ENCODE measurements at places on chromosomes 2 and 18.

- DNase-seq, result no peak
- H3K27me3 ChIP-seq, result no peaks in the 10 kb centered on the region
- no peaks in the 10 kb centered on the region for H3K36me3 ChIP-seq
- peaks cover 15% of the 10 kb centered on the region for H3K4me1 ChIP-seq
Measured at GRCh38 chr18:70622622-70623419, 334.0 kb downstream of the SOCS6 start.

DNA sequence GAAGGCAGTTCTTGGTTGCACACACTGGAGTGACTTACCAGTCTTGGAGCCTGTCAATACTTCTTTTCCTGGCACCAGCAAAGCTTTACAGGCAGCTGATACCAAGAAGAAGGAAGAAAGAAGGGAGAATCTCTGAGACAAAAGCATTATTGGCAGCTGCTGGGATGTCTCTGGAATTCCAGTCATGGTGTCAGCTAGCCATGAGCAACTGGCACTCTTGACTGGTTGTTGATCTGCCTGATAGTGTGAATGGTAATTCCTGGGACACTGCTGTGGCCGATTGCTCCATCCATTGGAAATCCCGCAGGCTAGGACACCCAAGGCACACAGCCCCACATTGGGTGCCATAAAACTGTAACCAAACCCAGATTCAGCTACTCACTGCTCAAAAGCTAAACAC is 17.8 kb upstream of the SPAG16 start:
- no peaks in the 10 kb centered on the region for H3K27me3 ChIP-seq
- no peak overlapping the region for H3K4me3 ChIP-seq
- H3K36me3 ChIP-seq, result no peaks in the 10 kb centered on the region
- no peak for DNase-seq
- no peaks in the 10 kb centered on the region for H3K4me1 ChIP-seq

GRCh38 chr18:77522051-77522675 is 272.5 kb downstream of the GALR1 start:
- no peaks in the 10 kb centered on the region for H3K4me1 ChIP-seq
- H3K4me3 ChIP-seq, result no peak overlapping the region
- H3K36me3 ChIP-seq, result no peaks in the 10 kb centered on the region
- H3K27me3 ChIP-seq, result no peaks in the 10 kb centered on the region

GRCh38 chr18:67199993-67200617 is 316.4 kb downstream of the DSEL start:
- H3K27me3 ChIP-seq, result no peaks in the 10 kb centered on the region
- no peak for DNase-seq
- no peaks in the 10 kb centered on the region for H3K4me1 ChIP-seq
- no peaks in the 10 kb centered on the region for H3K36me3 ChIP-seq

- H3K4me1 ChIP-seq, result no peaks in the 10 kb centered on the region
- no peak overlapping the region for H3K27ac ChIP-seq
- DNase-seq, result no peak
- H3K27me3 ChIP-seq, result peaks cover 11% of the 10 kb centered on the region
- no peaks in the 10 kb centered on the region for H3K36me3 ChIP-seq
Measured at GRCh38 chr2:126905991-126906390, 7.3 kb downstream of the TEX51 start.

DNA sequence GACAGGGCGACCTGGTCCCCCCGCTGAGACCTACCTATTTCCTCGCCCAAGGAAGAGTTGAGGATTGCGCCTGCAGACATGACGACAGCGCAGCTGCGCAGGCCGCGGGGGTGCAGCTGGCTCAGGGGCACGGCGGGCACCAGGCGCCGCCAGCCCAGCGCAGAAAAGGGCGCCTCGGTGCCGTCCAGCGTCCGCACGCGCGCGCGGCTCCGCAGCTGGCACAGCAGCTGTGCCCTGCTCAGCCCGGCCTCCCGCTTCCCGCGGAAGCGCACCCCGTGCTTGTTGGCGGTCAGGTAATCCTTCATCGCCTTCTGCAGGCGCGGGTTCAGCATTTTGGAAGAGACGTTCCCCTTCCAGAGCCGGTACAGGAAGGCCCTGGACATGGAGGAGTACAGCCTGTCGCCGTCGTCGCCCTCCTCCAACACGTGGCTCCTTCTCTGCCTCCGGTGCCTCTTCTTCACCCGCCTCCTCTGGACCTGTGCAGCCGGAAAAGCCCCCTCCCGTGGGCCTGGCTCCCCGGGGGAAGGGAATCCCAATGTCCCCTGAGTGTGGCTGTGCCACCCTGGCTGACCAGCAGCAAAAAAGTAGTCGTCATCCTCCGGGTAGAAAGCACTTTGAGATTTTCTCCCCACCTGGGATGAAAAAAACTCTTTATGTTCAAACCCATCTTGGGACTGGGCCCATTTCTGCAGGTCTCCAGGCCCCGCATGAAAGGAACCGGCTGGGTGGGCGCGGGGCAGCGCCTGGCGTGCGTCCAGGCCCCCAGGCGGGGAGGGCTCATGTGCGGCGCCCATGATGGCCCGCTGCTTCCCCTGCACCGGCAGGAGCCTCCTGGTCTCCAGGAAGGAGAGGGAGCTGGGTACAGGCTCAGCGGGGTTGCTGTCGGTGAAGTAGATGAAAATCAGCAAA is 42.7 kb downstream of the ST6GAL2 start:
- DNase-seq, result no peak
- no peaks in the 10 kb centered on the region for H3K36me3 ChIP-seq
- H3K4me3 ChIP-seq, result no peak overlapping the region
- no peaks in the 10 kb centered on the region for H3K4me1 ChIP-seq
- H3K27ac ChIP-seq, result no peak overlapping the region
- H3K27me3 ChIP-seq, result no peaks in the 10 kb centered on the region
